Right atrium auricular region (tissue), 2 donors: ENCODE measurements at places on chromosomes 7 and 10.

- no peak overlapping the region for H3K27ac ChIP-seq
- no peaks in the 10 kb centered on the region for H3K4me1 ChIP-seq
- no peaks in the 10 kb centered on the region for H3K36me3 ChIP-seq
- H3K4me3 ChIP-seq = no peak overlapping the region
- DNase-seq = no peak
Measured at GRCh38 chr10:83988435-83988834, 150.9 kb upstream of the GHITM start.

DNA sequence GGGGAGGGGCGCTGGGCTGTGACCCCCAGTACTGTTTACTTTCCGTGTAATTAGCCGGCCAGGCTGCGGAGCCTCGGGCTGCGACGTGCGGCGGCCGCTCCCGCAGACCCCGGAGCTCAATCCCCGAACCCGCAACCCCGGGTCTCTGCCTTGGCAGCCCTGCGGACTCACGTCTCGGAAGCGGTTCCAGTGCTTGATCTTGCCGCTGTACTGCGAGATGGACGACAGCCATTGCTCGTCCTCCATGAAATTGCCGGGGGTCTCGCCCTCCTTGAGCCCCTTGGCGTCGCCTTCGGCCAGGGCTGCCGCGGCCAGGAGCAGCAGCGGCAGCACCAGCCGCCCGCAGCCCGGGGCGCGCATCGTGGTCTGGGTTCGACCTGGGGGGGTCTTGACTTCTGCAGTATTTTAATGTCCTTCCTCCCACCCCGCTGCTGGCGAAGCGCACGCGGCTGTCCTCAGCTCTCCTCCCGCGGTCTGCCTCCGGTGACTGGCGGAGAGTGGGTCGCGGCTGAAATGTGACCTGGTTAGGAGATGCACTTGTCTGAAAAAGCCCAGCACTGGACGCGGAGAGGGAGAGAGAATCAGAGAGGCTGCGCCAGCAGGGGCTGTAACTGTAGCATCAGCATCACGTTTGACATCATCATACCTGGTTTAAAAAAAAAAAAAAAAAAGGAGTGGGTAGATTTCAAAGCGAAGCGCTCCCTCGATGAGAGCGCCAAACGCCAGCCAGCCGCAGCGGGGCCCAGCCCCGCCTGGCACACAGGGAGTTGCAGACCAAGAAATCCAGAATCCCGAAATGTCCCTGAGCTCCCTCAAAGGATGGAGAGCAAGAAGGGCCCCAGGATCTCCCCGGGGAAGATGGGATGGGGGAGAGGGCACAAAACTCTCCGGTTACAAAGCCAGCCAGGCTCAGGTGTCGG is at the start of gene SPOCK2:
TSS of gene SPOCK2 (minus strand) at position 583 of the 920 bp plus-strand sequence. CDS start at position 360, 223 bp downstream.
- DNase-seq = no peak
- no peaks in the 10 kb centered on the region for H3K27me3 ChIP-seq
- H3K36me3 ChIP-seq = no peaks in the 10 kb centered on the region
- H3K4me3 ChIP-seq = peak within 1 kb of the TSS; percentile 41

DNA sequence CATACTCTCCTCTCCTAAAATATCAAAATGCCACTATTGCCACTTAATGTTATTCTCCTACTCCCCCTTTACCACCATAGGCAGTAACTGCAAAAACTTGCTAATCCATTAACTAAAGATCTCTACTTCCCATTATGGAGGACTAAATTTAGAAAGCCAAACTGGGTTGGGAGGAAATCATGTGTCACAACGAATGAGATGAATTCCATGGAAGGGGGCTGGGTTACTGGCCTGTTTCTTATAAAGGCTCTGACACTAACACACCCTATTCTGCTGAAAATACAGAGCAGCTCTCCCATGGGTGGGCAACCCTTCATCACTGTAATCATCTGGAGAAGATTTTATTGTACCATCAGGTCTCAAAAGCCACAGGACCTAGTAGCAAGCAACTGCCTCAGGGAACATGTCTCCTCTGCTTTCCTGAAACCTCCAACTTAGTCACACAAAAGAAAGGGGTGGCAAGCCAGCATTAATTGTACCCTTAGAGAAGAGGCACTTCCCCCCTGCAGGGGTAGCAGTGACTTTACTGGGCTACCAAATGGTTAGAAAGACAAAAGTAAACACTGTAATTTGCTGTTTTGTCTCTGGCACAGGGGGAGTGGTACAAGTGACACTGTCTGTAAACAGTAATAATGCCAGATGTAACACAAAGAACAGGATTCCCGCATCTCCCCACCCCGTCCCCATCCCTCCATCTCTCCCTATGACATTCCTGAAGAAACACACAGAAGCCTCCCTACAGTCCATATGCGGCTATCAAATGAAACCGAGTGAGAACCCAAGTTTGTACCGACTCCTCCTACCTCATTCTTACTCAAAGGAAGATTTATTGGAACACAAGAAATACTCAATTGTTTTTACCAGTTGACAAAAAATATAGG is 81.6 kb downstream of the ARMH3 start:
- DNase-seq = no peak
- H3K4me1 ChIP-seq = peaks cover 23% of the 10 kb centered on the region
- H3K27me3 ChIP-seq = no peaks in the 10 kb centered on the region
- H3K4me3 ChIP-seq = no peak overlapping the region

DNA sequence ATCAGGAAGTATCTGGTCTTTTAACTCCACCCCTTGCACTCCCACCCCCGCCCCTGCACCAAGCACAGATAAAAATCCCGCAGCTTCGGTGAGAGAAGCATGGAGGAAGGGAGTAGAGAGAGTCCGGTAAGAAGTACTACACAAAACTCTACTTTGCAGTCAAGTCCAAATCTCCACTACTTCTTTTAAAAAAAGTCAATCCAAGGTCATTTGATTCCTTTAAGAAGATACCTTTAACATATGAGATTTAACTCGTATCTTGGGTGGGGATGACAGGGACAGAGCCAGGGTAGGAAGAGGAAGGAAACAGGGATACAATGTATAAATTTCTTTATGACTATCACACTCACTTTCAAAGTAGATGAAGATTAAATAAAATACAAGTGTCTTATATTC is 132.1 kb downstream of the NRBF2 start:
- H3K4me1 ChIP-seq = peaks cover 44% of the 10 kb centered on the region
- no peaks in the 10 kb centered on the region for H3K27me3 ChIP-seq
- H3K4me3 ChIP-seq = peak overlapping the region; percentile 58
- DNase-seq = no peak

DNA sequence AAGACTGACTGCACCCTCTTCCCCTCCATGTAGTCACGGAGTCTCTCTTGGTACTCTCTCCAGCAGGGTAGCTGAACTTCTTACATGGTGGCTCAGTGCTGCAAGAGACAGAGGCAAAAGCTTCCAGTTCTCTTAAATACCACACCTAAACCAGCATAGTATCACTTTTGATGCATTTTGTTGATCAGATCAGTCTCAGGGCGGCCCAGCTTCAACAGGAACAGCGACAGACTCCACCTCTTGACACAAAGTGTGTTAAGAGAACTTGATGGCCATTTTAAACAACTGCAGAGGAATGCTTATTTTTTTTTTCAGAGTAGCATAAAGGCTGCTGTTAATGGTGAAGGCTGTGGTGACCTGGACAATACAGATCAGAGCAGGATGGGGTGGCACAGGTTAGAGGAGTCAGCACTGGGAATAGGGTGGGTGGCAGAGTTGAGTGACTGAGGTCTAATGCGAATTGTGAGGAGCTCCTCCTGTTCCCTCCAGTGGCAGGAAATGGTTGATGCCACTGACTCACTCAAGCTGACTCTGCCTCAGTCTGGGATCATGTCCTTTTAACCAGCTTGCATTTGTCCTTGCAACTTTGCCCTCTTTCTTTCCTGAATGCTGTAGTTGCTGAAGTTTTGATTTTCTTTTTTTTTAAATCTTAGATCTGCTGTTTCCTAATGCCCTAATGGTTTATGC is 17.3 kb downstream of the MGAM start:
- H3K27ac ChIP-seq = no peak overlapping the region
- H3K27me3 ChIP-seq = peaks cover 3% of the 10 kb centered on the region
- no peak for DNase-seq
- H3K4me3 ChIP-seq = no peak overlapping the region
- H3K36me3 ChIP-seq = no peaks in the 10 kb centered on the region
- H3K4me1 ChIP-seq = no peaks in the 10 kb centered on the region

DNA sequence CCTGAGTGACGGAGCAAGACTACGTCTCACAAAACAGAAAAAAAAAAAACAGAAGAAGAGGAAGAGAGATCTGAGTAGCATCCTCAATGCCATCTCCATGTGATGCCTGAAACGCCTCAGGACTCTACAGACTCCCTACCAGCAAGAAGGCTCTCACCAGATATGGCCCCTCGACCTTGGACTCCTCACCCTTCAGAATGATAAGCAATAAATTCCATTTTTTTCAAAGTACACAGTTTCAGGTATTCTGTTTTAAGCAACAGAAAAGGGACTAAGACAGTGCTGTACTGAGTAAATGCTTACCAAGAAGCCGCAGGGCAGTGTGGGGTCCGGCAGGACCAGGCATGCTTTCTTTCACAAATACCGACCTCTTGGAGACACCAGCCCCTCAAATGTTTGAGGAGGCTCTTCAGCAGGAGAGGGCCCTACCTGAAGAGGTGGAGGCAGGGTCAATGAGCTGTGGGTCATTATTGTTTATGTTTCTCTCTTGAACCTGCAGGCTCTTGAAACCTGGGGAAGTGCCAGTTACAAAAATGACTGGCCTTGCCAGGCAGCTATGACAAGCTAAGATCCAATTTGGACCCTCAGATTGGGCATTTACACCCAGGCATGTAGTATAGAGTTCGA is 204.1 kb upstream of the LYZL1 start:
- H3K4me1 ChIP-seq = no peaks in the 10 kb centered on the region
- DNase-seq = no peak
- H3K36me3 ChIP-seq = no peaks in the 10 kb centered on the region
- H3K4me3 ChIP-seq = no peak overlapping the region
- no peaks in the 10 kb centered on the region for H3K27me3 ChIP-seq
- no peak overlapping the region for H3K27ac ChIP-seq

DNA sequence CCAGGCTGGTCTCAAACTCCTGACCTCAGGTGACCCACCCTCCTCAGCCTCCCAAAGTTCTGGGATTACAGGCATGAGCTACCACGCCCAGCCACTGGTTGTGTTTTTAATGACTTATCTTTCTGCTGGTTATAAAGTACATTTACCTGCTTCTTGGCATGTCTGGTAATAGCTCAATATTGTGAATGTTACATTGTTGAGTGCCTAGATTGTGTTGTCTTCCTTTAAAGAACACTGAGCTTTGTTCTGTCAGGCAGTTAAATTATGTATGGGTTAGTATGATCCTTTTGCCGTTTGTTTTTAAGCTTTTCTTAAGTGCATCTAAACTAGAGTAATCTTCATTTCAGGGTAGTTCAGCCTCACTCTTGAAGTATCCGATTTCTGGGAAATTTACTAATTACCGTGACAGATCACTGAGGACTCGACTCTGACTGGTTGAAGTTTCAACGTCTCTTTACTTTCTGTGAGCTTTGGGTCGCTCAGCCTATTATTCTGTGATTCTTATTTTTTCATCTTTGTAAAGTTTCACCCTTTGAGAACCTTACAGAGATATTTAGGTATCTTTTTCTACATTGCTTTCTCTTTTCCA is 617.4 kb downstream of the SORCS1 start:
- no peak overlapping the region for H3K27ac ChIP-seq
- H3K4me1 ChIP-seq = no peaks in the 10 kb centered on the region
- no peak overlapping the region for H3K4me3 ChIP-seq
- H3K36me3 ChIP-seq = no peaks in the 10 kb centered on the region
- H3K27me3 ChIP-seq = no peaks in the 10 kb centered on the region

DNA sequence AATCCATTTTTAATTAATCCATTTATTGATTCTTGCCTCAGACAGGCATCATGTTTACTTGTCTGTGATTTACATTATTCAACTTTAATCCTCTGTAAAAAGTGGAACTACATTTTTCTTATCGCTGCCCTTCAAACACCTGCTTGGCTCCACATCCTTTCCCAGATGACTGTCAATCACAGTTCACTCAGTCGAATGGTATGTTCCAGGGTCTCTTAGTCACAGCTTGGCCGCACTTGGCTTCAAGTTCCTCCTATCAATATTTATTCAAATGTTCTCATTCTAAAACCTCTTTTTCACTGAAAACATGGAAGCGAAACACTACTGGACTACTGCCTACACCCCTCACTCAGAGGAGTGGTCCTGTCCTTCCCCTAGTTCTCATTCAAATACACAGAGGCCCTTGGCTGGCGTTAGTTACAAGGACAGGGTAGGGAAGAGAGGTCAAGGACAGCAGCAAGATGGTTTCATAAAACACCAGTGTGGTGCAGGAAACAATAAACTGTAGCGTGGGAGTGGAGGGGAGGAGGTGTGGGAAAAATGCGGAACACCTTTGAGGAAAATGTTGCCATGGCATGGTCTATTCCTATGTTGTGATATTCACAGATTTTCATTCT is 143.2 kb downstream of the USP6NL start:
- H3K27ac ChIP-seq = no peak overlapping the region
- DNase-seq = no peak
- no peaks in the 10 kb centered on the region for H3K4me1 ChIP-seq
- peaks cover under 1% of the 10 kb centered on the region for H3K36me3 ChIP-seq
- no peak overlapping the region for H3K4me3 ChIP-seq
